ENCODE measurements at places on chromosomes 12 and 14.

GRCh38 chr14:106268013-106268727 lies 741.8 kb downstream of the TMEM121 start:
- DNase-seq = no peak

GRCh38 chr14:65434216-65434850 lies 21.8 kb downstream of the FUT8 start:
- no peak for DNase-seq

DNA sequence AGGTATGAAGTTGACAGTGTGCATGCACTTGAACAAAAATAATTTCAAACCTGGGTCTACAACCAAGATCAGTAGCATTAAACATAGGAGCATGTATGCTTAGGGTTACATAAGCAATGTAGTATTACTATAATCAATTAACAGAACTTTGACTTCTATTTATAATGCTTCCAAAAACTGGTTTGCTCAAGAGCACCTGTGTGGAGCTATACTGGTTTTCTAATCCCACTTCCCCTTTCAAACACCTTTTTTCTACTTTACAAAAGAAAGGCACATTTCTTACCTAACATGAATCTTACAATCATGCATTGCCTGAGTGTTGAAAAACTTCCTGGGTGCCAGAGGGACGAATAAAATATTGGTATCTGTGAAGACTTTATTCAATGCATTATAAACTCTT lies 72.7 kb downstream of the EFCAB11 start:
- DNase-seq = no peak

- DNase-seq = no peak
These were observed 128.2 kb downstream of the VRK1 start for GRCh38 chr14:96925422-96925821.

DNA sequence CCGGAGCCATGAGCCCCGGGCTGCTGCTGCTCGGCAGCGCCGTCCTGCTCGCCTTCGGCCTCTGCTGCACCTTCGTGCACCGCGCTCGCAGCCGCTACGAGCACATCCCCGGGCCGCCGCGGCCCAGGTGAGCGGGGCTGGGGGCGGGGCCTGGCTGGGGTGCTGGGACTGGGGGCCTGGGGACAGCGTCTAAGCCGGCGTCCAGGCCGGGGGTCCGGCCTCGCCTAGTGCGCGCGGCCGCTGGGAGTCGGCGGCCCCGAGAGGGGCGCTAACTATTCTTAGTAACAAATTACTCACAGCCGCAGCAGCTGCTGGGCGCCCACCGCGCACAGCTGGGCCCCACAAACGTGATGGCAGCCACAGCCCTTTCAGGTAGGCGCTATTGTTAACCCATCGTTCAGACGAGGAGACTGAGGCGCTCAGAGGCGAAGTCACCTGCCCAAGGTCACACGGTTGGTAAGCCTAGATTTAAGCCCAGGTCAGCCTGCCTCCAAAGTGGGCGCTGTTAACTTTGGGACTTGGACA lies 374 bp downstream of the CYP46A1 start:
- no peak for DNase-seq

DNA sequence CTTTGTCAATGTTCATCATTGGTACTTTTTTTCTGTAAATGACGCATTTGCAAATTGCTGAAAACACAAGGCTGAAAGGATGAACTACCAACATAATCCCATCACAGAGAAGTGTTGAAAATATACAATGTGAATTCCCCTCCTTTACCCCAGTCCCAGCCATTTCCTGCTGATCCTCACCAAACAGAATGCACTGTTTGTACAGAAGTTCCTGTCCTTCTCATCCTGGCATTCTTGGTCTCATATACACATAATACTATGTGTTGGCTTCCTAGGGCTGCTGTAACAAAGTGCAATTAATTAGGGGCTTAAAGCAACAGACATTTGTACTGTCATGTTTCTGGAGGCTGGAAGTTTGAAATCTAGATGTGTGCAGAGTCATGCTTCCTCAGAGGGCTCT lies 836.2 kb upstream of the MGAT4C start:
- DNase-seq = no peak

DNA sequence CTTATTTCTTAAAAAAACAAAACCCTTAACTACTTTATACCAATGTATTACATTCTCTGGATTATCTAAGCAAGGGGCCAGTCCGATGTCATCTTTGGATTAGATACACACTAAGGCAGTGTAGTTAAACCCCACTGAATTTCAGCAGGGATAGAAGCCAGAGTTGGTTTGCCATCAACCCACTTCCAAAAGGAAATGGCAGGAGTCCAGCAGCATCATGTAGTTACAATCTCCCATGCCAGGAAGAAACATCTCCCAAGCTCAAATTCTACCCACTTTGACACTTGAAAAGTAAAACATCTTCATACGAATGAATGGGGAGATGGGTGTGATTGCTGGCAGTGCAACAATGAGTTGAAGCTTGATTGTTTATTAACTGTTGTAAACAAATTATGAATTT lies 203.5 kb upstream of the PLXNC1 start:
- no peak for DNase-seq

DNA sequence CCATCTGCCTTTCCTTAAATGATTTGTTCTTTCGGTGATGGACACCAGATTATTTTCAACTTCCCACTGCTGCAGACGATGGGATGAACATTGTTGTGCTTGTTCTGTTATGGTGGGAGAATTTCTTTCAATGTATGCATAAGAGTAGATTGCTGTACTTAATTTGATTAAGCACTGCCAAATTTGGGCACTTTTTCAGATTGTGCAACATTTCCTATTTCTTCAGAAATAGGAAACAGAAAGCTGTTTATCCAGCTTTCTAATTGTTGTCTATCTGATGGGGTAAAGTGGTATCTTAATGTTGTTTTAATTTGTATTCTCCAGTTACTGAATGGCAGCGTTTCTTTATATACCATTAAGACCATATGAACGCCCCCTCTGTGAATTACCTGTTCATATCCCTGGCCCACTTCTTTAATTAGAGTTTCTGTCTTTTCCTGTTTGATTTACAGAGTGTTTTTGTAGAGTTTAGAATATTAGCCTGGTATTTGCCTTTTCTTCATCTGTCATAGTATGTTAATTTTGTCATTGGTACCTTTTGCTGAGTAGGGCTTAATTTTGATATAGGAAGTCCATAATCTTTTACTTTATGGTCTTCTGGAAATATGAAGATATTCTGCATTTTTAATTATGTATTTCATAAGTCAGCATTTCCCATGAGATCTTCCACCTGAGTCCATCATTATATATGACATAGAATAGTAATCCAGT lies 59.6 kb downstream of the DIP2B start:
- DNase-seq = no peak

DNA sequence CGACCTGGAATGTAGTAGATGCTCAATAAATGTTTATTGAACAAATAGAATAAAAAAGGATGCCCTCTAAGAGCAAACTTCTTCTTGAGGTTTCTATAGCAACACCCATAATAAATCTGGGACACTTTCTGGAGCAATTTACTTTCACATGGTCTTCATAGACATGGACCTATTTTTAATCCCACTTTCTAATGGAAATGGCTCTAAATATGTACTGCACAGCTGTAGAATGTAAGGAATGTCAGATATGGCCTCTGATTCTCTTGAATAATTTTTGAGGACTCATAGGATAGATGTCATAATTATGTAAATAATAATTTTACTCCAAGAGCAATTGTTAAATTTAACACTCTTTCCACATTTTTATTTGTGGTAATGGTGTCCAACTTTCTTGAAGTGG lies 133.5 kb upstream of the DAAM1 start:
- no peak for DNase-seq

GRCh38 chr14:52748647-52749292 lies 18.8 kb downstream of the STYX start:
- DNase-seq = no peak

DNA sequence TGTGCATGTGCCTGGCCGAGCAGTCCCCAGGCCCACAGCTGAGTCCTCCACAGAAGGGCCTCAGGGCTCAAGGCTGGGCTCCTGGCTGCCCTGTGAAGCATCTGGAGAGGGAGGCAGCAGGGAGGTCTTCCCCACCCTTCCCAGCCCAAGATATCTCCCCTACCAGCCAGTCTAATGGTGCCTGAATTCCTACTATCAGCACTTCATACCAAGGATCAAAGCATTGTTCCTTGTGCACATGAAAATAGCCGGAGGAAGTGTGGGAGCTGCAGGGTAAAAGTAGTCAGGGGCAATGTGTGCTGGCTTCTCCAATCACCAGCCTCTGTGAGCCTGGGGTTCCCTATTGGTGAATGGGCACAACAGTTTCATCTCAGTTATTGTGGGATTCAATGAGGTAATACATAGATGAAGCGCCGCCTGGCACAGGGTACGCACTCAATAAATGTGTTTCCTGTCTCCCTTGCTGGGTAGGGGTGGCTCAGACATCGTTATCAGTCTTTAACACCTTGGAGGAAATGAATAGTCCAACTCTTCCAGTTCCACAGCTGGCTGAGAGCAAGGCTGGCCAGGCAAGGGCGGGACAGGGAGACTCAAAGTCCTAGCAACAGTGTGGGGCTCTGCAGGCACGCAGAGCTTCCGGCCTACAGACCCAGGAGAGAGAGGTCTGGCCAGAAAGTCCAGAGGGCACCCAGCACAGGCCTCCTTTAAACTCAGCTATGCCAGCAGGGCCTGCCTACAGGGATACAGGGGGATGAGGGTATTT lies 39.1 kb upstream of the PNMA1 start:
- no peak for DNase-seq

DNA sequence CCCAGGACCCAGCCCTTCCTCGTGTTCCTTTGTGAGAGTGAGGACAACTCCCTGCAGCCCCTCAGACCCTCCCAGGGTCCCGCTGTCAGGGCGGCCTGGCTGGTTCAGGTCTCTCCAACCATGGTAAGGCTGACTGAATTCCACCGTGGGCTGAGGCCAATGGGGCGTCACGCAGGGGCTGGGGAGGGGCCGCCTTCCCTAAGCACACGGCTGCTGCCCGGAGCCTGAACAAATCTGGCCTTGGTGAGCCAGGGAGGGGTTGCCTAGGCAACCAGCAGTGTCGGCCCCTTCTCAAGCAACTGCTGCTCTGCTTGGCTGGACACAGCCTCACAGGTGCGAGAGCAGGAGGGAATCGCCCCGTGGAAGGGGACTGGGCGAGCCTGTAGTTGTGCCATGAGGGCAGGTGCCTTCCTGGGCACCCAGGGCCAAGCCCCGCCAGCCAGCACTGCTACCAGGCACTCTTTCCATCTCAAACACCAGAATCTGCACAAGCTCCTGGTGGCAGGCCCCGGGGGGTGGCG lies 37.0 kb upstream of the GALNT9 start:
- DNase-seq = no peak

DNA sequence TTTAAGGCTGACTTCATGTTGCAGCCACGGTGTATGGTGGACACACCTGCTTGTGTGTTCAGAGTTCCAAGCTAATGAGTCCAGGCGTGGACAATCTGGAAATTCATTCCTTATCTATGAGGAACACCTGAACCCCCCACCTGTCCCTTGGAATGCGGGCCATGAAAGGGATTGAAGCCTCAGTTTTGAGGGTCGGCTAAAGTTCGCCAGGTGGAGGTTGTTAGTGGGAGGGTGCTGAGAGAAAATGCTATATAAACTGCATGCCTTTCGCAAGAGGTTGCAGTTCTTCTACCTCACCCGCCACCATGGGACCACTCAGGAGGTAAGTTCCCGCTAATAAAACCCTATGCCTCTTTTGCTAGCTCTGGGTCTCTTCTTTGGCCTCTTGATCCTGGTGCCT lies 348.0 kb downstream of the BCL11B start:
- no peak for DNase-seq

DNA sequence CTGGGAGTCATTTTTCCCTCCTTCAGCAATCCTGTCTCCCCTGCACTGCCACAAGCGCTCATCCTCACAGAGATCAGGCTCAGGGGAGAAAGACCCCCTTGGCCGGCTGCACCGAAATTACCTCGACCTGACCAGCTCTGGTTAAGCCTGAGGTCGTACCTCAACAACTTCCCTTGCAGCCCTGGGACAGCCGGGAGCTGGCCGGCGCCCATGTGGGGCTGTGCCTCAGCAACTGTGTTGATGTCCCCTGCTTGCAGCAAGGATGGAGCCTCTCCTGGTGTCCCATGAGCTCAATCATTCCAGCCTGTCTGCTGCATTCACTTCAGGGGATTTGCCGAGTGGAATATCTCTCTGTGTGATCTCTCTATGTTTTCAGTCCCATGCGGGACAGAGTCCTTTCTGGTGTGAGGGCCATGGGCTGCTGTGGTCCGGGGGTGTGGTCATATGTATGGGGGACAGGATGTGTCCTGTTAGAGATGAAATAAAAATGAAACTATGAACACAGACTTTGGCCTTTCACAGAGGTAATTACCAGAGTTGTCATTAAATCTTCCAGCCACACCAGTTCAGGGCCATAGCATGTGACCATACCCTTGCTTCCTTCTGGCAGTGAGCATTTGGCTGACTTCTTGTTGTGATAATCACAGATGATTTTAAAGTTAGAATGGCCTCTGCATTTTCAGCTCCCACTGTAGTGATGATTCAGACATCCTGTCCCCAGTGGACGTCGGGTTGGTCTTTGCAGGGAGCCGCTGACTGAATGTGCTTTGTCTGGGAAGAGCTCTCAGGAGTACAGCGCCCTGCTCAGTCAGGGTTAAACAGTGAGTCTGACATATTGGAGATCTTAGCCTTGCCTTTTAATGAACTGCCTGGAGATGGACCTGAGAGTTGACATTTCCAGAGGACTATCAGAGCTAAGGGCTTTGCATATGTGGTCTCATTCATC lies 405.9 kb downstream of the AACS start:
- no peak for DNase-seq

- no peak for DNase-seq
These were observed 52.9 kb downstream of the TECPR2 start for GRCh38 chr14:102415671-102416070.

DNA sequence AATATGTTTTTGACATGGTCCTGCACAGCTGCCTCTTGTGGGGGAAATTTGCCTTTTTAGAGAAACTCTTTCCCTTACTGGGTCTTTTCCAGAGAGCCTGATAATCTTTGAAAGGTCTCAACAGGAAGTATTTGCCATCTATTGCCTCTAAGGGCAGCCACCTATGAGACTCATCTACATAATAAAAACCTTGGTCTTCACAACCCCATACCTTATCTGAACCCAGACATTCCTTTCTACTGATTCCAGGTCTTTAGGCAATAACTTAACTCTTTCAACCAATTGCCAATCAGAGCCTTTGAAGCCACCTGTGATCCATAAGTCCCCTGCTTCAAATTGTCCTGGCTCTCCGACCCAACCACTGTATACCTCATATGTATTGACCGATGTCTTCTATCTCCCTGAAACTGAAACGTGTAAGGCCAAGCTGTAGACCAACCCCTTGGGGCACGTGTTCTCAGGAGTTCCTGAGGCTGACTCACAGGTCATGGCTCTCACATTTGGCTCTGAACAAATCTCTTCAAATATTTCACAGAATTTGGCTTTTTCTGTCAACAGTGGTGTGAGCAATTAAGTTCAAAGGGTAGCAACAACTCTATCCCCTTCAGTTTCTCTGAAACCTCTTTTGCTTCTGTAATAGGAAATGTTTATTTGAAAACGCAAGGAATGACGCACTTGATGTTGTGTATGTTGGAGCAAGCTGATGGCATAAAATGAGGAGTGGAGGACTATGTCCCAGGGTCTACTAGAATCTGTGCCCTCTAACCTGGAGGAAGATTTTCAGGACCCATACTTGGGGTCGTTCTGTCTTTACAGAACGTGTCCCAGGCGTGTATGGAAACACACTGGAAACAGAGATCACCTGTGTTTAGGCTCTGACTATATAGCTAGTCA lies 49.2 kb upstream of the EIF5 start:
- DNase-seq = peak; percentile 23

Measured in PC-3 (cell line).